ENCODE measurements at places on chromosomes 5 and 9.

- DNase-seq = no peak
These were observed 463.1 kb downstream of the NR2F1-AS1 start for GRCh38 chr5:93117751-93118531.

DNA sequence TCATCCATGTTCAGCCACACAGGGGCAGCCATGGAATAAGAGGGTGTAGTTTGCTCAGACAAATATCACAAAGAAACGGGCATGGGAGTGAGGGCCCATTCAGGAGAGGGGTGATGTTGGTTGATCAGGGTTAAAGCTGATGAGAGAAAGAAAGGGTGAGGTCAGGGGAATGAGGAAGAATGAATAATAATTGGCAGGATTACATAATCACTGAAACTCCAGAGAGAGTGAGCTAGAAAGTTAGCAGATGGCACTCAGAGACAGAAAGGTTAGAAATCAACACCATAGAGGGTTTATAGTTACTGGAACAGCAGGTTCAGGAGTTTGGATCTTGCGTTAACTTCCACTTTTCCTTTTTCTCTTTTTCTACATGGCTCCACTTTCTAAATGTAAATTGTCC lies 113.9 kb downstream of the TAF11L14 start:
- no peak for DNase-seq

GRCh38 chr9:117696154-117696553 lies 8.0 kb upstream of the TLR4 start:
- DNase-seq = no peak

- no peak for DNase-seq
These were observed 117.0 kb upstream of the GNA14 start for GRCh38 chr9:77764894-77765780.

- no peak for DNase-seq
These were observed 52.3 kb downstream of the ZNF510 start for GRCh38 chr9:96725576-96725975.

DNA sequence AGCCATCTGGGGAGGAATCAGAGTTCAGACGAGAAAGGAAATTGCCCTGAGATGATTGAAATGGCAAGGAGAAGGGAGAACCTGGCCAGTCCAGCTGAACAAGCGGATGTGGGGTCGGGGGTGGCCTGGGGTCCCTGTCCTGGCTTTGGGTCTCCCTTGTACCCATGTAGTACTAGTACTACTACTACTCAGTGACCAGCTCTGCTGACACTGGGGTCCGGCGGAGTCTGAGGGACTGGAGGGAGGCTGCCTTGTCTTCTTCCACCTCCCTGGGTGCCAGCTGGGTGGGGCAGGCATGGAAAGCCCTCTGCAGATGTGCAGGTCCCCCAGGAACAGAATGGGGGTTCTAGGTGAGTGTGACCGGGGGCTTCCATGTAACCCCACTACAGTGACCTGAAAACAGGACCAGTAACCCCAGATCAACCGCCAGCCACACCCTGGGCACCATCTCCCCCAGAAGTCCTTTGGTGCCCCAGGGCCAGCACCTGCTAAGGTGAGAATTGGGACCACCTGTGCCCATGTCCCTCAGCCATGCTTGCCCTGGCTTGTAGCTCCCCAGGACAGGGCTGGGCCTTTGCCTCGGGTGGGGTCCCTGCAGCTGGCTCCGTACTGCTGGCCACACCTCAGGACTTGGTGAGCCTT lies 89.1 kb upstream of the COL5A1 start:
- DNase-seq = no peak

DNA sequence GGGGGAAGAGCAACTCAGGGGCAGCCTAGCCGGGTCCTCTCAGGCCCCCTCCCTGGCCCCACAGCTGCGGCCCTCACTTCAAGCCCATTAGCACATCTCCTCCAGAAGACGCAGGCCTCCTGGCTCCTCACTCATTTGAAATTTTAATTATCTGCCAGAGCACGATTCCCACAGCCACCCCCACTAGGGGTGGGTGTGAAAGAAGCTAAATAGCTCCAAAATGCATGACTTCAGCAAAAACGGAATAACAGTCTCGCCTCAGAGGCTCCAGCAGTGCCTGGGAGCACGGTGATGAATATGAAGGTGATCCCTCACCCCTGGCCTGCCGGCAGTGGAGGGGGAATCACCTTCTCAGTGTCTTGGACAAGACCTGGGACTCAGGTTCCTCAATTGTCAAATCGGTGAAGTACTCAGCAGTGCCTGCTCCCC lies 61.1 kb upstream of the HRH2 start:
- DNase-seq = no peak

- DNase-seq = no peak
These were observed 1.3 kb downstream of the IL31RA start for GRCh38 chr5:55852503-55852902.

GRCh38 chr5:154587123-154588026 lies 109.3 kb upstream of the HAND1 start:
- DNase-seq = no peak
